ENCODE measurements at places on chromosomes 11 and 22. TPM values are rescaled to one million over a fixed set of nuclear protein-coding genes. Genes with fewer than 3 reads are reported as not detected.

GRCh38 chr22:22210375-22210774 is 34.2 kb upstream of the VPREB1 start:
- no peak for DNase-seq

DNA sequence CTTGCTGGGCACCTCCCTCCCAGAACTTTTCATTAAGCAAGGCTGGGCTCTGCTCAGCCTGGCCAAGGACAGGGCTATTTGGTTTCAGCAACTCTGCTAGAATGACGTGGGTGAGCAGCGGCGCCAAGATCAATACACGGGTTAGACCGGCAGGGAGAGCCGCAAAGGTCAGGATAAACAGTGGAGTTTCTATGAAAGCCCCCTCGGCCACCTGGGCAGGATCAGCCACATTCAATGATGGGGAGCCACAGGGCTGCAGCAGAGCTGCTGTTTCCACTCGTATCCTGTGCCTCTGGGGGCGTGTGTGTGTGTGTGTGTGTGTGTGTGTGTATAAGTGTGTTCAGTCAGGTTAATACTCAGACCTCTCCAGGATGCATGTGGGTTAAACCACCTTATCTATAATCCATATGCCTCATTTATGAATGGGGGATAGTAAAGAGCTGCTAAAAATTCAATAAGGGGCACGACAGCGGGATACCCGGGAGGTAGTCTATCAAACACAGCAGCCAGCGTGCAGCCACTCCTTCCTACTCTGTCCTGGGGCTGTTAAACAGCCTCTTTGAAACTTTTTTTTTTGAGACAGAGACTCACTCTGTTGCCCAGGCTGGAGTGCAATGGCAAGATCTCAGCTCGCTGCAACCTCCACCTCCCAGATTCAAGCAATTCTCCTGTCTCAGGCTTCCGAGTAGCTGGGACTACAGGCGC is 34.8 kb downstream of the MYH9 start:
- DNase-seq: peak; percentile 82

GRCh38 chr11:69664901-69665300 is 10.3 kb downstream of the LTO1 start:
- no peak for DNase-seq

- DNase-seq: no peak
Observed at GRCh38 chr22:28329186-28330073, 350.2 kb downstream of the TTC28 start.

MYO7A gene
- total RNA-seq: 5.8 TPM

GRCh38 chr11:104668797-104669463 is 229.3 kb downstream of the CASP12 start:
- no peak for DNase-seq

- no peak for DNase-seq
Observed at GRCh38 chr11:47314992-47315391, 37.5 kb downstream of the MYBPC3 start.

- peak; percentile 31 for DNase-seq
Observed at GRCh38 chr11:2518983-2519340, 74.2 kb downstream of the KCNQ1 start.

- DNase-seq: no peak
Observed at GRCh38 chr11:74345420-74345819, 34.0 kb upstream of the P4HA3 start.

- DNase-seq: no peak
Observed at GRCh38 chr11:97502201-97502600, 1112.4 kb downstream of the JRKL start.

DNA sequence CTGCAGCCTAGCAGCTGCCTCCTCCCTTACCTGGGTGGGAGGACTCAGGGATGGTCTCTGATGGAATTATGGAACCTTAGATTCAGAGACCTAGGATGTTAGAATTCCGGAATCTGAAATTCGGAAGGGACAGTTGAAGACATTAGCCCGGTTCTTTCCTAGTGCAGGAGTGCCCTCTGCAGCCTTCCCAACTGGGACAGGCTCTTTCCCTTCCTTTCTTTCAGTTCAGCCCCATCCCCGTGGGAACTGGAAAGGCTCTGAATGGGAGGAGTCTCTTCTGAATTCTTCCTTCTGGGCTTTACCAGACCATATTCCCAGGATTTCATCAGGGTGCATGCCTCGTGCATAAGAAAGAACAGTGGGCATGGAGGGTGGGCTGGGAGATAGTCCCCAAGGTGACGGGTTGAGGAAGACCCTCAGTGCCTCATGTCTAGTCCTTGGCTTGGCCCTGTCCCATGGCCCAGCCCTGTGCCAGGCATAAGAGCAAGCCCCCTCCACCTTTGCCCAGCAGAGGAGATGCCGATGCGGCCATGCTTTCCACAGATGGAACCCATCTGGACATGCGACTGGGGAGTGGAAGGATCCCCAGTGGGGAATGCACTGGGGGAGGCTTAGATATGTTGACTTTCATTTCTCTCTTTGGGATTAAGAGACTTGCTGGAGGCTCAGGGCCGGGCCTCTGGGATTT is 14.4 kb downstream of the DNAJB13 start:
- DNase-seq: no peak

- no peak for DNase-seq
Observed at GRCh38 chr22:38304526-38304925, 12.7 kb downstream of the CSNK1E start.

GRCh38 chr22:20430101-20430719 is 7.4 kb downstream of the SCARF2 start:
- no peak for DNase-seq

DNA sequence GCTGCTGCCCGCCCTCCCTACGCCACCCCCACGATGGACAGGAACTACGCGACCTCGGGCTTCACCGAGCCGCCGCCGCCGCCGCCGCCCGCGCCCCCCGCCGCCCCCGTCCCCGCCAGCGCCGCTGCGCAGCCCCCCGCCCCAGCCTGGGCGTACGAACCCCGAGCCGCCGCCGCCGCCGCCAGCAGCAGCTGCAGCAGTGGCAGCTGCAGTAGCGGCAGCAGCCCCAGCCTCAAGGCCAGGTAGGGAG is 407 bp downstream of the QSER1 start:
- no peak for DNase-seq

DNA sequence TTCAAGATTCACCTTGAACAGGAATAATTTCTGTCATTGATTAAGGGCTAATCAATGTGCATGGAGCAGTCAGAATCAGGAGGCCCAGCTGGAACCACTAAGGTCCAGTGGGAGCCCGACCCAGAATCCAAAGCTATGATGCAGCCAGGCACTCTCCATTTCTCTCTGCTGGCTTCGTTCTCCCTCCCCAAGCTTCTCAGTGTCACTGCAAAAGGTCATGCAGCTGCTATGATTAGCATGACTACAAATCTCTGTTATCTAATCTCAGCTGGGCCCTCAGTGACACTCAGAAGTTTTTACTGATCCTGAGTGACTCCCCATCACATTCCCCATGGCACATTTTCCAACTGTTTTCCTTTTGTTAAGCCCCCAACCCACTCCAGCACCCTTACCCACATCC is 31.1 kb upstream of the PRSS23 start:
- no peak for DNase-seq

DNA sequence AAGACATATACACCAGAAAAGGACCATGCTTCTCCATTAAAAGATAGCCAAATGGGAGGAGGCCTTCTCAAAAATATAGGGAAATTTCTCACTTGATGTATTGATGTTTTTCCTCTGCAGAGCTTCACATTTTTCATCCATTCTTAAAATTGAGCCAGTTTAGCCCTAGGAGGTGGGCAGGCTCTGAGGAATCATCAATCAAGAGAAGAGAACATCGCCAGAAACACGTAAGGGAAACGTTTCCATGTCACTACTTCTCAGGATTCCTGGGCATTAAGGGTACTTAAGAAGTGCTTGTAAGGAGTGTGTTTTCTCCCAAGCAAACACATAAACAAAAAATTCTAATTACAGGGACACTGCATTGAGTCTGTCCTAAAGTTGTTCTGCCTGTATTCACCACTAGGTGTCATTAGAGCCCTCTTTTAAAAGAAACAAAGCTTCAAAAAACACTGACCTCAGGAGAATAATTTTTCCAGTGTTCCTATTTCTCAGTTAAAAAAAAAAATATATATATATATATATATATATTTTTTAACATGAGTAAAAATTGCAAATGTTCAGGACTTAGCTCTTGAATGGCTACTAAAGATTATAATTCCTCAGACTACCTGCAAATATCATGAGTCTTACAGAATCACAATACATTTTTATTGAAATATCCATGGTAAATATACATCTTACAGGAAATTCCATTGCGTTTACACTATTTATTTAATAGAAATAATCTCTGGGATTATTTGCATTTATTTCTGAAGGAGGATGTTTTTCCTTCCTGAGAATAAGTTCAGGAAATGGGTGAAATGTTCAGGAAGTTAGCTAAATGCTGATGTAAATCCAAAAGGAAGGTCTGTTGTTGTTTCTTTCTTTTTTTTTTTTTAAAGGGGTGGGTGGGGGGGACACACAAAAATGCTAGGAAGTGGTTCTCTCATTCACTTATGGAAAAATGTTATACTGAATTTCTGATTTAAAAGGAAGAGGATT is 16.0 kb downstream of the FZD4 start:
- DNase-seq: no peak

Data from ureter (tissue), 1 donor.